ENCODE measurements at places on chromosomes 13 and 19.

- no peak for DNase-seq
These were observed 1022.0 kb downstream of the EFNB2 start for GRCh38 chr13:105513448-105513847.

DNA sequence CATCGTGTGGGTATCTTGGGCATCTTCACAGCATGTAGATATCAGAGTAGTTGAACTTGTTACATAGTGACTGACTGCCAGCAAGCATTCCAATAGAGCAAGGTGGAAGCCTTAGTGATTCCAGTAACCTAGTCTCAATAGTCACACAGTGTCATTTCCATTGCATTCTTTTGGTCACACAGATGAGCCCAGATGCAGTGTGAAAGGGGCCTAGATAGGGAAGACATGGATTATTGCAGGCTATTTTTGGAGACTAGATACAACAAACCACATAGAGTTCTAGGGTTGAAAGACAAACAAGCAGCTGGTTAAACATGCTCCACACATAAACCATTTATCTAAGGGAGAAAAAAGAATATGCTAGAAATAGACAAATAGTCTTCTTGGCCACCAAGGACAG, 553.5 kb downstream of the DCT start:
- no peak for DNase-seq

DNA sequence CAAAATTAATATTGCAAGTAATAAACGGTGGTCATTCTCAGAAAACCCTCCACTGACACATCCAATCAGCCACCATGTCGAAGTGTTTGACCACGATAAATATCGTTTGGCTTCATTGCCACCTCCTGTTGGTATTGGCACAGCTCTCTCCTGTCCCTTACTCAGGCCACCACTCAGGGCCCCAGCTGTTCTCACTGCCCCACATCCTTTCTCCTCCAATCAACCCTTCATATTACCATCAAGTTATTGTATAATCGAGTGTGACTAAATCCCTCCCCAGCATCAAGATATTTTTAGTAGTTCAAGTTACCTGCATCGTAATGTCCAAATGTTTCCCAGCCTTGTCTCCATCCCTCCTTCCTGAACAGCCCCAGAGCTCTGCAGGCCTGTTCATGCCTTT, 50.4 kb downstream of the SACS start:
- DNase-seq, result no peak

DNA sequence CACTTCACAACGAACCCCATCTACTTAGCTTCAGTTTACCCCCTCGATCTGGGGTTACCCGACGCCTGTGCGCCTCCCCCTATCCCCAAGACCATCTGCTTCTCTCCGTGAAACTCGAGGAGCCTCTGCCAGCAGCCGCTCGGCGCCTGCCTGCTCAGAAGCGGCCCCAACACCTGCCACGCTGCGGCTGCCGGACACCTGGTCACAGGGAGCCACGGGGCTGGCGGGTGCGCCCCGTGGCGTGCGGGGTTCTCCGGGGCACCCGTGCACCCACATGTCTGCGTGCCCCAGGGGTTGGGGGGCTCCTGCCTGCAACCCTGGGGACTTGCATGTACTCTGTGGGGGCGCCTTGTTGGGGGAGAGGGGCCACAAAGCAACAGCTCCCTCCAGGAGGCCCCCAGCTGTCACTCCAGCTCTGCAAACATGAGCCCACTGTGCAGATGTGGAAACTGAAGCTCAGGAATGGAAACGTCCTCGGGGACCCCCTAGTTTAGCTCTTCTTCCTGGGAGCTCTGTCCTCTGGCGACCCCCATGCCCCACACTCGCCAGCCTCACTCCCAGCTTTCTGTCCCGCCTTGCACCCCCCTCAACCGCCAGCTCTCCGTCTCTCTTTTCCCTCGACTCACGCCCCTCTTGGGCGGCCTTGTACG, 7.0 kb upstream of the SEMA6B start:
- DNase-seq, result no peak

DNA sequence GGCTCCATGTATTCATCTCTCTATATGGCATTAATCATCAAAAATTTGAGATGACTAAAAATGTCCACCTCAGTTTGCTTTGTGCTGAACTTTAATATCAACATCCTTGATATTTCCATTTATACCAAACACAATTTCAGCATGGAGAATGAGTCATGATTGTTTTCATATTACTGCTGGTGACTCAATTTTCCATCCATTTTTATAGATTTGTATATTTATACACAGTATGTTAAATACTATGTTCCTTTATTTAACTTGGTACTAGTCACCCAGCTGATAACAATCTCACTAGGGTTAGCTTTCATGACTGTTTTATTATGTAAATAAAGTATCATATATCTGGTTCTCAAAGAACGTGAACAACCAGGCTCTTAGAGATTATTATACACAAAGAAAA, 1255.1 kb downstream of the SLITRK1 start:
- DNase-seq, result peak; percentile 82

GRCh38 chr13:98978280-98978679, 416 bp upstream of the DOCK9 start:
- DNase-seq, result peak; percentile 84

GRCh38 chr13:106373304-106373988, 162.0 kb downstream of the EFNB2 start:
- DNase-seq, result peak; percentile 52

GRCh38 chr19:2578901-2579677, 103.2 kb downstream of the GADD45B start:
- DNase-seq, result peak; percentile 94

GRCh38 chr13:41813426-41813825, 147.5 kb downstream of the VWA8 start:
- DNase-seq, result peak; percentile 65

DNA sequence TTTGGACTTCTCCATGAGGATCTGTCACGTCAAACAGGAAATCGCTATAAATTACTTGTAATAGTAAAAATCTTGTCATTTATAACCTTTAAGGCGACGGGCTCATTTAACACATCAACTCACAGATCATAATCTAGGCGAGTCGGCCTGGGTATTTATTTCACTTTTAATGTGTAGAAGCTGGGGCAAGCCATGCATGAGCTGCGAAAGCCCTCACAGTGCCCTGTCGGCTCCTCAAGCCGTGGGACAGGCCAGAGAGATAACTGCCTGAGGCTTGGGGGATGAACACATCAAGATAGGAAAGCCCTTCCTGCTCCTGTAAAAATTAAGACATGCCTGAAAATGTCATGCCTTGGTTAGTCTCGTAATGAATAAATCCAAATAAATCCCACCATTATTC, 30.8 kb downstream of the SOX1 start:
- DNase-seq, result no peak

DNA sequence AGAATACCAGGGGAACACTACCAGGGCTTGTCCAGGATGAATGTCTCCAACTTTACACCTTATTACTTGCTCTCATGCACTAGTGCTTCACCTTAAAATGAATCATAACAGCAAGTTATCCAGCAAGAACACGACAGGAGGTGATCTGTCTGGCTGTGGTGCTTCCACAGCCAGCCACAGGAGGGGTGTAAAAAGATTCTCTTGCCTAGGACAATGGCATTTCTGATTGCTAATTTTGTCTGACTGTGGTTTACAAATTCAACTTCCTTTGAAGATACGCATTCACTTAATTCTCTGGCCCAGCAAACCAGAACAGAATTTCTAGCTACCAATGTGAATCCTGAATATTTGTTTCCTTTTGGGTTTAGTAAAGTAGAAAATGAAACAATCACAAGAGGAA, 23.1 kb upstream of the COG3 start:
- DNase-seq, result peak; percentile 51

GRCh38 chr19:50909240-50910070, 1.7 kb downstream of the KLK4 start:
- peak; percentile 22 for DNase-seq

GRCh38 chr19:403221-404027, 5.5 kb downstream of the C2CD4C start:
- DNase-seq, result no peak

GRCh38 chr19:51771376-51772130, 10.6 kb downstream of the FPR2 start:
- no peak for DNase-seq

DNA sequence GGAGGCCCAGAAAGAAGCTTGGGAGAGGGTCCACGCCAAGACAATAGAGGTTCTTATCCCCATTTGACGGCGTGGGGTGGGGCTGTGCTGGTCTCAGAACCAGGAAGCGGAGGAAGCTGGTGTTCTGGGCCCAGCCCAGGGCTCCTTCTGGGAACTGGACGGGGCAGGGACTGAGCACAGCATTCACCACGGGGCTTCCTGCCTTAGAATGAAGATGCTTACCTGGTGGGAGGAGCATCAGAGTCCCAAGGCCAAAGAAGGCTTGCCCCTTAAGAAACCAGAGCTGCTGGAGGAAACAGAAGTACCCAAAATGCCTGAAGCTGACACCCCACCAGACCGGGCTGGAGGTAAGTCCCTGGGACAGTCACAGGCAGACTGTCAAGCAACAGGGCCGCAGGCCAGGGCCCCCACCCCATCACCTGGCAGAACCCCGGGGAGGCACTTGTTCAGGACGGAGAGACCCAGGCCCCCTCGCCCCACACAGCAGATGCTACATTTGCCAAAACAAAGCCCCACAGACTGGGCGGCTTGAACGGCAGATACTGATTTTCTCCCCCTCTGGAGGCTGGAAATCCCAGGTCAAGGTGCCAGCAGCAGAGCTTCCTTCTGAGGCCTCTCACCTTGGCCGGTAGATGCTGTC, 17.8 kb upstream of the IGLON5 start:
- no peak for DNase-seq

DNA sequence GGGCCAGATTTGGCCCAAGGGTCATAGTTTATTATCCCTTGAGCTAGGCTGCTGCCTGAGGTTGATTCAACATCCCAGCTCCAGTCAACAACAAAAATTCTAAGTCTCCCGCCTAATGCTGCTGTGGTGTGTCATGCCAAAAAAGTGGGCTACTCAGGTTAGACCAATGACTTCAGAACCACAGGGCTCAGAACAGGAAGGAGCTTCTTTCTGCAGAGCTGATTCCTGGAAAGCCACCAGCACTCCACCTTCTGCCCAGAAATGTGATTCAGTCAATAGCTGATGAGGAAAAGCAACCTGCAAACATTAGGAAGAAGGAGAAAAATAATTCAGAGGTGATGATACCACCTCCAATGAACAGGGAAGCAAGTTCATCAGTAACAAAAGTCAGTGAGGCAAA, 56.1 kb upstream of the SERPINE3 start:
- no peak for DNase-seq

GRCh38 chr13:30735025-30735871, at the start of gene ALOX5AP:
ALOX5AP (plus strand) TSS chr13:30735543; CDS start chr13:30735606, 63 bp downstream.
- no peak for DNase-seq

DNA sequence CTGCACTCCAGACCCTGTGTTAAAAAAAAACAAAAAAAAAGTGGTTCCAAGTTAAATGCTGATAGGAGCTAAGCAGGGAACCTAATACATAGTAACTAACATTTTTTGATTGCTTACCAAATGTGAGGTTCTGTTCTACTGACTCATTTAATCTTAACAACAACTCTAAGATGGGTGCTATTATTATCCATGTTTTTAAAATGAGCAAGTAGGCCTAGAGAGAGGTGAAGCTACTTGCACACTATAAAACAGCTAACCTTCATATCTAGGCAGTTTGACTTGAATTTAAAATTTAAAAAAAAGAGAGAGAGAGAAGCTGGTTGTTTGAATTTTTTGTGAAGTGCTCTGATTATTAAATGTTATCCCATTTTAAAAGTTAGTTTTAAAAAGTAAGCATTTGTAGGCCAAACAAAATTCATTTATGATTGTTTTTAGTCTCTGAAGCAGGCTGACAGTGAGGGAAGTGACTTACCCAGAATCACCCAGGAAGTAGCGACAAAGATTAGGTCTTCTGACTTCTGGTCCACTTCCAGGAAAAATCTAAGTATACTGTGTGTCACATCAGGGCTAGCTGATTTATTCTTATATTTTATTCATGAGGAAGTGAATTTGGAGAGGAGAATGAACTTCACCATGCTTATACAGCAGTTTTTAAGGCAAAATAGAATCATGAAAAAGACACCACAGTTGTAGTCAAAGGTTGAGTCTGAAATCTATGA, 2.4 kb downstream of the SIGLECL1 start:
- DNase-seq, result no peak

- DNase-seq, result no peak
These were observed 313.3 kb downstream of the GPC6 start for GRCh38 chr13:93539914-93540313.

Measured in EH (cell line).